ENCODE measurements at places on chromosomes 13 and 19. TPM values are rescaled to one million over a fixed set of nuclear protein-coding genes. Genes with fewer than 3 reads are reported as not detected.

GRCh38 chr19:8204961-8205360, 4.2 kb upstream of the CERS4 start:
- no peak for DNase-seq

GRCh38 chr13:89786531-89786930, 1561.0 kb upstream of the MIR17HG start:
- DNase-seq: no peak

The MAMSTR gene
- 0.20 TPM for total RNA-seq

- no peak for DNase-seq
Observed at GRCh38 chr13:88979465-88980175, 1308.4 kb downstream of the SLITRK5 start.
